ENCODE measurements at places on chromosomes 1 and 21.

DNA sequence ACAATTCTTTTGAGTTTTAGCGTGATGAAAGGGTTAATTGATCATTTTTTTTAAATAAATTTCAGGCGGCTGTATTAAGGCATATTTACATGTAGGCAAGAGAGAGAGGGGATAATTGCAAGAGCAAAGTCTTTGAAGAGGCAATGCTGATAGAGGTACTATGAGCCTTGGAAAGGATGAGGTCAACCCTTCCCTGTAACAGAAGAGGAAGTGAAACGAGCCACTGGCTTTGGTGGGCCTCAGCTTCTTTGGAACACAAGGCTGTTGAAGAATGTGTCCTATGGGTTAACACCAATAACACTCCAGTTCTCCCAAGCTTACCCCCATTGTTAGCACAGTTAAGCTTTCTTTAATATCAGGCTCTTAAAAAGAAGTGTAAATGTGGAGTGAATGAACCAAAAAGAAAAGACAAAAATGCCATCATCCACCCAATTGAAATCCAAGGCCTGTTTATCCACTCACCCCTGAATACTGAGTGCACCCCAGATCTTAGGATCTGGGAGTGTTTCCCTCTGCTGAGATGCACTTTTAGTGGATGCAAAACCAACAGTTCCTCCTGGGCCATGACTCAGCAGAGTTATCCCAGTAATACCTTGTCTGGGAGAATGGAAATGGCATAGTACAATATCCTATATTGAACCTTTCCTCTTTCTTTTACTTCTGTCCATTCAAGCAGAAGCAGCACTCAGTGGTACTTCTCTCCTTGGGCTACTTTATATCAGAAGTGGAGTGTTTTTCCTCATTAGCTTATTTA, 216.4 kb downstream of the SLC44A5 start:
- no peak for DNase-seq

DNA sequence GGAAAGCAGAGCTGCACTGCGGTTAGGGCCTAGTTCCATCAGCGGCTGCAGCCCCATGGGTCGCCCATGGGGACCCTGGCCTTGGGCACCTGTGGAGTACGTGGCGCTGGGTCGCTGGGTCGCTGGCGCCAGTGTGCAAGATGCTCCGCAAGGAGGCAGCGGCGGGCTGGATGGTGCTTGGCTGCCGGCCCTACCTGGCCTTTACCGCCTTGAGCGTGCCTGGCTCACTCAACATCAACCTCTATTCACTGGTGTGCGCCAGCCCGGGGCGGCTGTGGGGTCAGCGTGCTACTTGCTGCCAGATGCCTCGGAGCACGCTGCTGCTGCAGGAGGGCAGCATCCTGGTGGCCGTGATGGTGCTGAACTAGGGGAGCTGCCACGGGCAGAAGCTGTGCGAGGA, 85.1 kb upstream of the RHOU start:
- DNase-seq: no peak

GRCh38 chr1:202214089-202214843, 20.7 kb downstream of the LGR6 start:
- no peak for DNase-seq

GRCh38 chr1:24202987-24203386, 15.9 kb upstream of the IFNLR1 start:
- DNase-seq: no peak

GRCh38 chr1:169105434-169106094, 926 bp upstream of the ATP1B1 start:
- no peak for DNase-seq

GRCh38 chr1:44237721-44238457, 24.6 kb downstream of the DMAP1 start:
- peak; percentile 18 for DNase-seq

GRCh38 chr1:113027449-113027848, 45.5 kb upstream of the LRIG2 start:
- DNase-seq: no peak

DNA sequence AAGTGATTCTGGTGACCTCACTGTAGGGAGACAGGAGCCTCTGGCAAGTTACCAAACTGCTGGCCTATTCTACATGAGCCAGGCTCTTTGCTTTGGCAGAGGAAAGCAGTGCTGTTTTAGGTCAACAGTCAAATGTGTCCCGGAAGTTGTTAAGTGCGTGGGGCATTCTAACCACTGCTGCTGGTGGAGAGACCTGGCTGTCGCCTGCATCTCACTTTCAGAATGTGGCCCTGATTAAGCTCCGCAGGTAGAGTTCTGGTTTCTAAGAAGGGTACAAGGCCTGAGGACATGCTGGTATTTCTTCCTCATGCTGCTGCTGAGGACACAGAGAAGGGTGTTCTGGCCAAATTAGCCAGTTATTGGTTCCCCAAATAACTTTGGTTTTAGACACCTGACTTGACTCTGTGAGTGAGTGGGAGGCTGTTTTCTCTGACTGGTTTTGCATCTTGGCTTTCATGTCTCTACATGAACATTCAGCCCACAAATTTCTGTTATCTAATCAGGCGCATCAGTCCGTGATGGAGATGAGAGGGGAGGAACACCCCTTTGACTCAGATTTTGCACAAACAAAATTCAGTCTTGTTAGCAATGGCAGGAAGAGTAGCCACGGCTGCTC, 120.8 kb downstream of the LMO4 start:
- DNase-seq: no peak

DNA sequence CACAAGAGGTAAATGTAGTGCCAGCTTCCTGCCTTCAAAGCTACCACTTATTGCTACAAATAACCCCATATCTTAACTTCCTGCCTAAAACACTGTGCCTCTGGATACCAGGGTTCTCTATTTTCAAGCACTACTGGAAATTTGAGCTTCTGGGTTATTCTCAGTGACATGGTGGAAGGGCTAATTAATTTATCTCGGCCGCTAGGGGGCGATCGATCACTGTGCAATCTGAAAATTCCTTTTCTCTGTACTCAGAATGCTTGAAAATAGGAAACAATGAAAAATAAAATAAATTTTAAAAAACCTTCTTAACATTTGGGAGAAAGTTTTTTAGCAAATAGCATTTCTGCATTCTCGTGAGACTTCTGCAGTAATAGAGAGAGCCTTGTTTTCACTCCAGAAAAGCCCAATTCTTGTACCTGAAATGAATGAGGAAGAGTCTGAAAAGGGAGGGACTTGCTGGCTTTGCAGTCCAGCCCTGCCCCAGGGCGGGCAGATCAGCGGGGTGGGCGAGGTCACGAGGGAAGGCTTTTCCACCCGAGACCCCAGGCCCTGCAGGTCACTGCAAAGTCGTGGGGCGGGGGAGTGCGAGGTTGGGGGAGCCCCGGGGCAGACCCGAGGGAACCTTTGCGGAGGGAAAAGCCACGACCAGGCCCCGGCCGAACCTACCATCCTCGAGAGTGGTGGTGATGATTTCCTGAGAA, 276.7 kb downstream of the PCP4 start:
- peak; percentile 9 for DNase-seq

DNA sequence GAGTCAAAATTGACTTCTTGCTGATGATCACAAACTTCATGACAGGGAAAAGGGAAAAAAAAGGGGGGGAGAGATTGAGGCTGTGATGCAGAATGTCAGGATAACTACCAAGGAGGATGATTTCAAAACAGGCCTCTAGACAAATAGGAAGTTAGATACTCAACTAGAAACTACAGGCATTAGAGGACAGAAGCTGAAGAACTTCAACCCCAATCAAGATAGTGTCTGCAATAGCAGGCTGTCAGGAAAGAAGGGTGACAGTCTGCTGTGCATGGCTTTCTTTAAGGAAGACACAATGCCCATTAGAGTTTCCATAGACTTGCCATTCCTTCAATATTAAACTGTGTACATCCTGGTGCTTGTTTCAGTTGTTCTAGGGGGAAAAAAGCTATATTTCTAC, 257.2 kb downstream of the TTLL7 start:
- DNase-seq: no peak

DNA sequence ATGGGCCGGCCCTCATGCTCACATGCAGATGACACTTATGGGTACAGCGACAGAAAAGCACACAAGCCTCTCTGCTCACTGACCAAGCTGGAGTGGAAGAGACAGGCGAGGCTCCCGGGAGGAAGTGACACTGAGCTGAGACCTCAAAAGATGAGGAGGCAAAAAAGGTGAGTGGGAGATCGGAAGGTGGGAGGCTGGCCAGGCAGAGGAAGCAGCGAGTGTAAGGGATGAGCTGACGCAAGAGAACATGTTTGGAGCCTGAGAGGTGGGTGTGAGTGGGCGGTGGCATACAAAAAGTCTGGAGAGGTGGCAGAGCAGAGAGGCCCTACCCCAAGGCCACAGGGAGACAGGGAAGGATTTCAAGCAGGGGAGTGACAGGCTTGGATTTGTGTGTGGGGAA, 18.2 kb upstream of the CDCP2 start:
- no peak for DNase-seq

DNA sequence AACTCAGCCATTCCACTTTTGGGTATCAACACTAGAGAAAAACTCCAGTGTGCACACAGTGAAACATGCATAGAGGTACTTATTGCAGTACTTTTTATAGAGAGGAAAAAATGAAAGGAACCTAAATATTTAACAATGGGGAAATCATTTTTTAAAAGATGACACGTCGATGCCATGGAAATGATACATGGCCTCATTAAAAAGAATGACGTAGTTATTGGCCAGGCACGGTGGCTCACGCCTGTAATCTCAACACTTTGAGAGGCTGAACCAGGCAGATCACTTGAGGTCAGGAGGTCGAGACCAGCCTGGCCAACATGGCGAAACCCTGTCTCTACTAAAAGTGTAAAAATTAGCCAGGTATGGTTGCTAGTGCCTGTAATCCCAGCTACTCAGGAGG, 42.5 kb downstream of the MATN1 start:
- DNase-seq: no peak

GRCh38 chr1:161311595-161312181, 1.9 kb upstream of the MPZ start:
- no peak for DNase-seq

Data from brain microvascular endothelial cell (primary cell).